ENCODE measurements at places on chromosomes 12 and 14.

DNA sequence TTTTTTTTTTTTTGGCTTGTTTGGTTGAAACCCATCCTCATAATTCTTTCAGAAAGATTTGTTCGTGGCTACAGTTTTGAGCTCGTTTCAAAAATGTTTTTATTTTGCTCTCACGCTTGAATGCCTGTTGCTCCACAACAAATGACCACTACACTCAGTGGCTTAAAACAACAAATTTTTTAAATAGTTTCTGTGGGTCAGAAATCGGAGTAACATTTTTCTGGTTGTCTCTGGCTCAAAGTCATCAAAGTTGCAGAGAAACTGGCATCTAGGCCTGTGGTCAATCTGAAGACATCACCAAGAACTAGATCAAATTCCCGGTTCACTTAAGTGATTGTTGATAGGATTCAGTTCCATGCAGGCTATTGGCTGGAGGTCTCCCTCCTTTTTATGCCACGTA lies 560.0 kb downstream of the SNAPC1 start:
- no peaks in the 10 kb centered on the region for H3K36me3 ChIP-seq
- no peaks in the 10 kb centered on the region for H3K27me3 ChIP-seq
- no peak for DNase-seq

DNA sequence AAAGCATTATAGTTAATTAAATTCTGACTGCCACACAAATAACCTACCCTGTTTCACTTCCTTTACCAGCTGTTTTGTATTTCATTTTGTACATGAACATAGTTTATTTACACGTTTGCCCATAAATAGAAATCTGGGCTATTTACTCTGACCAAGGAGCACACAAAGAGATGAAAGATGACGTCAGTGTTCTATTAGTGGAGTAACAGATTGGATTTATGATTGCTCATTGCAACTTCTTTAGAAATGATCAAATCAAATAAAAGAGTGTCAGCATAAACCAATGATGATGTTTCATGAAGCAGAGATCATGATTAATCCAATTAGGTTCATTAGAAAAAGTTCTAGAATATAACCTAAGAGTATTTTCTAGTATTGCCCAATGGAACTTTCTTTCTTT lies 12.0 kb upstream of the RTL1 start:
- no peaks in the 10 kb centered on the region for H3K36me3 ChIP-seq
- no peaks in the 10 kb centered on the region for H3K4me1 ChIP-seq
- H3K27ac ChIP-seq: no peak overlapping the region
- no peak for DNase-seq
- H3K27me3 ChIP-seq: peaks cover 5% of the 10 kb centered on the region
- H3K4me3 ChIP-seq: no peak overlapping the region

GRCh38 chr12:117590999-117591398 lies 229.6 kb upstream of the NOS1 start:
- no peak overlapping the region for H3K27ac ChIP-seq
- H3K27me3 ChIP-seq: peaks cover 7% of the 10 kb centered on the region

- no peak overlapping the region for H3K27ac ChIP-seq
- no peak overlapping the region for H3K4me3 ChIP-seq
- H3K36me3 ChIP-seq: peaks cover 5% of the 10 kb centered on the region
- DNase-seq: no peak
These were observed 58.0 kb downstream of the EEA1 start for GRCh38 chr12:92871116-92871515.

- H3K27me3 ChIP-seq: peaks cover 7% of the 10 kb centered on the region
- DNase-seq: peak; percentile 22
- no peak overlapping the region for H3K4me3 ChIP-seq
- H3K4me1 ChIP-seq: peaks cover 11% of the 10 kb centered on the region
These were observed 5.5 kb downstream of the DNAH10 start for GRCh38 chr12:123767613-123768012.

Data from activated naive CD8-positive, alpha-beta T cell treated with anti-CD3 and anti-CD28 coated beads, Interleukin-2, amount 50 U/mL, for 24 hours (primary cell).